ENCODE measurements at places on chromosomes 12 and 14.

GRCh38 chr12:87981495-87981894, 47.7 kb downstream of the C12orf50 start:
- no peak for DNase-seq

GRCh38 chr12:47039079-47039478, 40.3 kb upstream of the PCED1B start:
- DNase-seq: no peak

DNA sequence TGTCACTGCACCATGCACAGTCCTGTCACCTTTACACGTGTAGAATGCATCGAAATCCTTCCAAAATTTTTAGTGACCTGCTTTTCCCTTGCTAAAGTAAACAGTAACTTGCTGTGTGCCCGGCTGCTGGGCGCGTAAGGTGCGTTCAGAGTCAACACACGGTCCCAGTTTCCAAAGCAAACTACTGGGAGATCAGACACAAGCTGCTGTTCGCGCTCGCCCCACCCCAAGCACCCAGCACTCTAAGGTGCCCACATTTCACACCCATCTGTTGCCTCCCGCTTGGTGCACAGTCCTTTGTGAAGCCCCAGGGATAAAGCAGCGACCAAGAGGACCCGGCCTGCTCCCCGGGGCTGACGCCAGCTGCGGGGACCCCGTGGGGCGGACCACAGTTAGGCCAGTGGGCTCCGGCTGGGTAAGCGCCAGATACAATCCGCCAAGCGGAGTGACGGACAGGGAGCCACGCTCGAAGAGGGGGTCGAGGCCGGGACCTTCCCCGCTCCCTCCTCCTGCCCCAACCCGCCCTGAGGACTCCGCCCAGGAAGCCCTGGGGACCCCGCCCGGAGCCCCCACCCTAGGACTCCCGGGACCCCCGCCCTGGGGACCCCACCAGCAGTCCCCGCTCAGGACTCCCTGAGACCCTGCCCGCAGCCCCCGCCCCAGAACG, 633 bp downstream of the STX2 start:
- DNase-seq: peak; percentile 23

- no peak for DNase-seq
Measured at GRCh38 chr12:34292736-34293625, 270.7 kb downstream of the ALG10 start.

DNA sequence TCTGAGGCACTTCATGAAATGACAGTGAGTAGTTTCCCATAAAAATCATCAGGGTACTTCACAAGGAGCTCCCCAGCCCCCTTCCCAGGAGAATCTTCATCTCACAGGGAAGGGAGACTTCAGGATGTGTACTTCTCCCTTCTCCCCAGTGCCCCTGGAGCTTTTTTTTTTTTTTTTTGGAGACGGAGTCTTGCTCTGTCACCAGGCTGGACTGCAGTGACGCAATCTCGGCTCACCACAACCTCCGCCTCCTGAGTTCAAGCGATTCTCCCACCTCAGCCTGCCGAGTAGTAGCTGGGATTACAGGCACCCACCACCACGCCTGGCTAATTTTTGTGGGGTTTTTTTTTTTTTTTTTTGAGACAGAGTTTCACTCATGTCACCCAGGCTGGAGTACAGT, 10.4 kb downstream of the ITPK1 start:
- DNase-seq: no peak

- no peak for DNase-seq
Measured at GRCh38 chr14:47207617-47208016, 467.8 kb downstream of the MDGA2 start.

Data from activated T-helper 1 cell treated with anti-CD3 and anti-CD28 coated beads, Interleukin-12 subunit alpha, Interleukin-12 subunit beta, Interleukin-2, Interleukin-4 antibody, amounts not matched to agents 30 ng/mL and 10 ng/mL and 1 ng/mL, durations not matched to agents 14 hours and 24 hours and 36 hours (primary cell).